Heart right ventricle (tissue), 16 donors: ENCODE measurements at places on chromosomes 11 and 22. TPM values are rescaled to one million over a fixed set of nuclear protein-coding genes. Genes with fewer than 3 reads are reported as not detected.

- no peak for DNase-seq
These were observed 27.5 kb upstream of the FTH1 start for GRCh38 chr11:61994981-61995380.

- no peak for DNase-seq
These were observed 69.2 kb upstream of the CCDC90B start for GRCh38 chr11:83355391-83355790.

The ME3 gene
- total RNA-seq, result 31.5 TPM

DNA sequence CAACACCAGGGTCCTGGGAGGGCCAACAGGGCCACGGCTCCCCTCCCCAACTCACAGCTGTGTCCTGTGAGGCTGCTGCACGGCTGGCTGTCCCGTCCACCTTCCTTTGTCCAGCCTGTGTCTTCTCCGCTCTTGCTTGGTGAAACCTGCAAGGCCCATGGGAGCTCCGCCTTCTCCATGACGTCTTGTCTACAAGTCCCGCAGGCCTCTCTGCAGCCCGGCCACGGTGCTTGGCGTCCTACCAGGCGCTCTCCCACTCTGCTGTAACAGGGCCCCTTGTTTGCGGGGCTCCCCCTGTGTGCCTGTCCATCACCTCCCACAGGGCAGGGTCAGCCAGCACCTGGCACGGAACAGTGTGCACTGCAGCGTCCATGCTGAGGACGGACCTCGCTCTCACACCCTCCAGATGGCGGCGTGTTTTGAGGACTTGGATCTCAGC is 866.8 kb downstream of the TBC1D22A start:
- no peak for DNase-seq

DNA sequence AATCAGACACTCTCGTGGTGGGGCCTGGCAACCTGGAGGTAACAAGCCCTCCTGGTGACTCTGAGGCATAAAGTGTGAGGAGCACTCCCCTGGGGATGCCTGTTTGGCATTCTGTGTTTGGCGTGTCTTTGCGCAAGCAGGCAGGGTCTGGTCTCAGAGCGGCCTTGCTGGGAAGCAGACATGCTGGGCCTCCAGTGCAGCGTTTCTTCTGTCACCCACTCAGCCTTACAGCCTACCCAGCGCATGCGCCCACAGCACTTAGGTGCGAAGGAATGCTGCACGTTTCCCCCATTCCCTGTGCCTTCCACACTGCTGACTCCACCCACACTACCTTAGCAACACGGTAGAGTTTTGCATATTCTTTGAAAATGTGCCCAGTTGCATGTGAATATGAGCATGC is 7.4 kb upstream of the CXCR5 start:
- no peak for DNase-seq

DNA sequence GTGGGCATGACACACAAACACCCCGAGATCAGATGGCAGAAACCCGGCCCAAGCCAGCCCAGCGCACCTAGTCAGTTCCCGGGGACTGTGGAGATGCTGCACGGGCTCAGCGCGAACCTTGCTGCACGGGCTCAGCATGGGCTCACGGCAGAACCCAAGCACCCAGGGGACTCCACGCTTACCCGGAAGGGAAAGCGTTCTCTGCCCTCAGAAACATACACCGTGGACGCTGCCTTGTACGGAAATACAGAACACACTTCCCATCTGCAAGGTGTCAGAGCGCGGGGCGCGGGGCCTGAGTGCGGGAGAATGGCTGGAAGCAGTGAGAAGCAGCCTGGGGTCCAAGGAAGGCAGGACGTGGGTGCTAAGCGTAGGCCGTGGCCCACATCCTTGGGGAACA is 319.9 kb downstream of the NTM start:
- no peak for DNase-seq

The MCHR1 gene
- total RNA-seq, result 0.28 TPM

DNA sequence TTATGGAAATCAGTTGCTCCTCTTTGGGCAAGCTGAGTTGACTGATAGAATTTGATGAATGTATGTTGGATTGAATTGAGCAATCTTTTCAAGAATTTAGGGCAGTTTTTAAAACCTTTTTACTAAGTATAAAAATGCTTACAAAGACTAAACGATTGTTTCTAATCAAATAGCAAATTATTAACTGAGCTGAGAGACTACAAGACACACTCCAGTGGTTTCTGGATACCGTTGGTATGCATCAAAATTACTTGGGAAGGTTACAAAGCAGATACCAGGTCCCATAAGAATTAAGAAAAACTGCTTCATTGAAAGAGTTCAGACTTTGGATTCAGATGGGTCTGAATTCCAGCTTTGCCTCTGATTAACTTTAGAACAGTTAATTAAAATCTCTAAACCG is 721.4 kb downstream of the FAM181B start:
- DNase-seq, result no peak

The OR52I1 gene
- not detected for total RNA-seq

The SHANK2 gene
- total RNA-seq, result not detected
